ENCODE measurements at places on chromosomes 16 and 17.

GRCh38 chr17:55285340-55286301, 20.9 kb downstream of the HLF start:
- no peak for DNase-seq

- no peak for DNase-seq
Observed at GRCh38 chr16:52707676-52708337, 160.9 kb upstream of the TOX3 start.

- DNase-seq, result no peak
Observed at GRCh38 chr16:11627822-11628457, 40.3 kb upstream of the SNN start.

- no peak for DNase-seq
Observed at GRCh38 chr16:87180069-87180468, 137.1 kb downstream of the C16orf95 start.

DNA sequence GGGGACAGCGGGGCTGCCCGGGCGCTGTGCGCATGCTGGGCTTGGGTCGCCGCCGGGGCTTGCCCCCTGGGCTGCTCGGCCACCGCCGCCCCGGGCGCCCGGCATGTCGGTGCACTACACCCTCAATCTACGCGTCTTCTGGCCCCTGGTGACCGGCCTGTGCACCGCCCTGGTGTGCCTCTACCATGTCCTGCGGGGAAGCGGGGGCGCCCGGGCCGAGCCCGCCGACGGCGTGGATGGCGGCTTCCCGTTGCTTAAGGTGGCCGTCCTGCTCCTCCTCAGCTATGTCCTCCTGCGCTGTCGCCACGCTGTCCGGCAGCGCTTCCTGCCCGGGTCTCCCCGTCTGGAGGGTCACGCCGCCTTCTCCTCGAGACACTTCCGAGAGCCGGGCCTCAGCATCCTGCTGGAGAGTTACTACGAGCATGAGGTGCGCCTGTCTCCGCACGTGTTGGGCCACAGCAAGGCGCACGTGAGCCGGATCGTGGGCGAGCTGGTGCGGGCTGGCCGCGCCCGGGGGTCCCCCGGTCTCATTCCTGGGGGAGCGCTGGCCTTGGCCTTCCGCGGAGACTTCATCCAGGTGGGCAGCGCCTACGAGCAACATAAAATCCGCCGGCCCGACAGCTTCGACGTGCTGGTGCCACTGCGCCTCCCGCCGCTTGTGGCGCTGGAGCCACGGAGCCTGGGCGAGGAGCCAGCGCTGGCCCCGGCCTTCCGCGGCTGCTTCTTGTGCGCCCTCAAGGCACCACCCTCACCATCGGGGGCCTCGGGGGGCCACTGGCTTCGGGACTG, 789 bp downstream of the ITPRIPL2 start:
- DNase-seq, result no peak

DNA sequence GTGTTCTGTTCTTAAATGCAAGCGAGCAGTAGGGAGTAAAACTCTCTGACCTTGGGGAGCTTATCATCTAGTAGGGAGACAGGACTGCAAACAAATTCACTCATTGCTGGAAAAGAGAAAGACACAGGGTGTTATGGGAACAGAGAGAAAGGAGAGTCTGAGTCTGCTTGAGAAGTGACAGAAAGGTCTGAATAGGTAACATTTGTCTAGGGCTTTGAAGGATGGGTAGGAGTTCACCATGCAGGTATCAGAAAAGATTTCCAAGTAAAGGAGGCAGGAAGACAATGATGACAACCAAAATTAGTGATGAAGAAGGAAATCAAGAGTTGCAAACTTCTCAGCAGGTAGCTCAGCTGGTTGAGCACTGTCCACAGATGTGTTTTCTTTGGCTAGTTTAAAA, 93.6 kb upstream of the GPR139 start:
- no peak for DNase-seq

DNA sequence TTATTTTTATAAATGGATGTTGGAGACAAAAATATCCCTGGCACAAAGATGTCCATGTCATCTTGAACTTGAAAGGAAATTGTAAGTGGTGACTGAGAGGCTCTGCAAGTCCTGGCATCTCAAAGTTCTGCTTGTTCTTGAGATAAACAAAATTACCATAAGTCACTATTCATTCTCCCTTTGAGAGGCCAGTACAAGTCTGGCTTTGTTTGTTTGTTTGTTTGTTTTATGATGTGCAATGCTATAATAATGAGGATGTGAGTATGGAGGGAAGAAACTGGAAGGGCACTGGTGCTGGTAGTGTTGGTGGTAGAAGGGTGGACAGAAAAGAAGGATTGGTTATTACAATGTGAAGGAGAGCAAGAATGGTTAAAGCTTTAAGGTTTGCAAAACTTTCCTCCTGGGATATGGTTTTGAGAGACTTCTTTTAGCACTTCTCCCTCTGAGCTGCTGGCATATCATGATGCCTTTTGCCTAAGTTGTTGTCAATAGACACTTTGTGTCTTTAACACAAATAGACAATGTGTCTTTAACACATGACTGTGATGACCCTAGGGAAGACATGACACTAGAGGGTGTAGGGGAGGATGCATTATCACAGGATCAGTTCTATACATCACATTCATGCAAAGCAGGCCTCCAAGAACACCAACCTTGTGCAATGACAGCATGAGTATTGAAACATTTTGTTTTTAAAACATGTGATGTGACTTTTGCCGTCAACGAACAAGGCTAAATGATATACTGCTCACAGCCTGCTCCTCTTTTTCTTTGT, 880.5 kb upstream of the GOT2 start:
- peak; percentile 98 for DNase-seq

DNA sequence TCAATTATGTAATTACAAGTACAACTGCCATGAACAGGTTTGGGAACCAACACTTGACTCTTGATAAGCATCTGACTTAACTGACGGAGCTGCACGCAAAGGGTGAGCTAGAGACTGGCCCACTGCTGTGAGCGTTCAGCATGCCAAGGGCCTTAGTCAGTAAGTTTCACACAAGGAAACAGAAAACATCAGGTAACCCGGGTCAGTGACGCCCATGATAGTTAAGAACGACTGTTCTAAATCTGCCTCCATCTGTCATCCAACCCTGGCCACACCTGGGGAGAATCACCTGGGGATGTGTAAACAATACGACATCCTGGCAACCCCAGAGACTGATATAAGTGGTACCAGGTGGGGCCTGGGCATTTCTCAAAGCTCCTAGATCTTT, 12.3 kb downstream of the SMIM5 start:
- DNase-seq, result no peak

All from SK-MEL-5 (cell line).